ENCODE measurements at places on chromosomes 2 and 18.

GRCh38 chr18:23575309-23575651 lies 11.0 kb downstream of the NPC1 start:
- DNase-seq = no peak

- DNase-seq = no peak
Observed at GRCh38 chr2:84458551-84459017, 496 bp downstream of the SUCLG1 start.

DNA sequence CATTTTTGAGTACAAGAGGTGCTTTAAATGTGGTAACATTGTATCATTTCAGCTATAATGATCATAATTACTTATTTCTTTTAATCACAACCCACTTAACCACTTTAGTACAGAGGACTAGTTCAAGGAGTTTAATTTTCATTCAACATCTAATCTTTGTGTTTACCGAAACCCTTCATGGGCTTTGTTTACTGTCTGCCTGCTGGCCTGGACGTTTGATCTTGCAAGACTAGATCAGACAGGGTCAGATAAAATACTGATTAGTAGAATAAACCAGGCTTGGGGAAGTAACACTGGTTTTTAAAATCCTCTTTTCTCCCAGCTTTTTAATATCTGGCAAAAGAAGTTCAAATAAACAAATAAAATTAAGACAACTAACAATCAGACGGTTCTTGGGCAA lies 93.6 kb downstream of the SATB2 start:
- DNase-seq = no peak

DNA sequence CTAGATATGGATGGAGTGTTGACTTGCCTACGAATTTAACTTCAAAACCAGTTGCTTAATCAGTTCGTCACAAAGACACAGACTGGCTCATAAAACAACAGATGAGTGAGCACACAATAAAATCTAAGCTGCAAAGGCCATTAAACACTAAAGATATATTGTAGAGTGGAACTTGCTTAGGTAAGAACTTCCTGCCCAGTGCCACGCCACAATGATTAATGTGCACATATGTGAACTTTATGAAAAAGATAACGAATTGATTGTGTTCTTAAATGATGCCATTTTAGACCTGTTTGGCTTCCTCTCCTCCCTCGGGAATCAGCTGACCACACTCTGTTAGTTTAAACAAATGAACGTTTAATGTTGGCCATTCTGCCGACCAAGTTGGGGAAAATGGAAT lies 2031.3 kb upstream of the CELF4 start:
- no peak for DNase-seq

DNA sequence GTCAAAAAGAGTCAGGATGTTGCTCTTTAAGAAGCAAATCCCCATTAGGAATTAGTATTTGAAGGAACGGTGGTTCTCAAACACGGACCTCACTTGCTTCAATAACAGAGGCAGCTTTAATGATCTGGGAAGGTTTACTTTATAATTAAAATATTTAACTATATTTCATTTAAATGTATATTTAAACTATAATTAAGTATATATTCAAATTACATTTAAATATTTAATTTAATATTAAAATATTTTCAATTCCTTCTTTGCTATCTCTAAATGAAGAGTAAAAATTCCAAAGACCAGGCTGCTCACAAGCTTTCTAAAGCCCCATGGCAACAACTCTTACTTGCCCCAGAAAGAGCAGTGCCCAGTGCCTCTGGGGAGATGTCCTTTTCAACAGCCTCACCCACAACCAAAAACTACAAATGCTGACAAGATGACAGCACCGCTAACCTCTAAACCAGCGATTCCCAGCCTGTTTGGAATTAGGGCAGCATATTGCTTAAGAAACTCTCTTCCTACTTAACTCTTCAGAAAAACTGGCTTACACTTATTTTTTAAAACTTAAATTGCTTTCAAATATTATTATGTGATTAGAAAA lies 62.9 kb upstream of the POU3F3 start:
- DNase-seq = no peak

- no peak for DNase-seq
Observed at GRCh38 chr18:13363359-13363758, 144.8 kb downstream of the LDLRAD4 start.

- no peak for DNase-seq
Observed at GRCh38 chr2:48272199-48272598, 257.8 kb upstream of the STON1 start.

DNA sequence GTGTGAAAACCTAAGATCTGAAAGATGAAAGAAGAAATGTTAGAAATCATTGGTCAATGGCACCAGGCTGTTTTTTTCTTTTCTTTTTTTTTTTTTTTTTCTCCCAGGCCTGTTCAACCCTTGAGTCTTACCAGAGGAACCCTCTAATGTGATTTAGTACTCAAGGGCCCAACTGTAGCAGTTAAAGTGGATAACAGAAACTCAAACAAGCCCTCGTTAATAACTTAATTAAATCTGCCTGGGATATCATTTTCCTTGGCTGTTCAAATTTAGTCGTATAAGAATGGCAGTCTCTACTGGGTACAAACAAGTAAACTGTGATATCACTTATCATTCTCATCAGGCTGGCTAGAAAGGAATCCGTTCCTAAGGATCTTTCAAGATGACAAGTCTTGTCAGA lies 16.5 kb downstream of the ARL4C start:
- no peak for DNase-seq

DNA sequence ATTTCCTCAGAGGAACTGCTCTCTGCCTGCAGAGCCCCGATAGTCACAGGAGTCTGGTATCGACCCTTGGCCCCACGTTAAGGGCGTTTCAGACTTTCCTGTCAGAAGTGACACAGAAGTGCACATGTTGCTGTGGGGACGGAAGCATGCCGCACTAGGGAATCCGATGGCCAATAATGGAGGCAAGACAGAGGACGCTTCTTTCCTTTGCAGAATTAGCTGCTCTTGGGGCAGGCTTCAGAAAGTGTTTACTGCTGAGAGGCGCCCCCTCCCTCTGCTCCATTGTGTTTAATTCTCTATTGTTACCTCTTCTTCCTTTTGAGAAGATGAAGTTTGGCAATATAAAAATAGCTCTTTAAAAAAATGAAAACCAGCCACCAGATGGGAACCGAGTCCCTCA lies 118.6 kb upstream of the EML6 start:
- DNase-seq = no peak

DNA sequence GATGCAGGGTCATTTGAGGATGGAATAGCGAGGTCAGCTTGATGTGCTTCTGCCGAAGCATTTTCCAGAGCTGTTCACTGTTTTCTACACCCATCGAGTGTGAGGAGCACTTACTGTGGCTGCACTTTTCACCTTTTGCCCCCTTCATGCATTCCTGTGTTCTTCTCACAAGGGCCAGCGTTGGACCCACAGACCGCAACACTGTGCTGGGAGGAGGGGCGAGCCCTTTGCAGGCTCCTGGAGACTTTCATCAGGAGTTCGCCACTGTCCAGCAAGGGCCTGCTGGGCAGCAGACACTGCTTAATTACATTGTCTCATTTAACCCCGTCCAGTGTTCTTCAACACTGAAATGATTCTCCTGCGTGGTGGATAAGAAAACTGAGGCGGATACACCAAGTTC lies 29.9 kb downstream of the CYP26B1 start:
- no peak for DNase-seq

- no peak for DNase-seq
Observed at GRCh38 chr2:55229221-55229620, 2.9 kb downstream of the CLHC1 start.

GRCh38 chr2:8575834-8576423 lies 105.9 kb upstream of the ID2 start:
- no peak for DNase-seq

- no peak for DNase-seq
Observed at GRCh38 chr2:208406474-208407451, at the start of gene PTH2R. PTH2R (plus strand) TSS chr2:208406792; CDS start chr2:208407044, 252 bp downstream.

GRCh38 chr18:50126471-50126870 lies 68.5 kb downstream of the MYO5B start:
- no peak for DNase-seq

GRCh38 chr2:101416609-101417008 lies 29.3 kb upstream of the CREG2 start:
- no peak for DNase-seq

GRCh38 chr2:1766425-1766824 lies 22.1 kb upstream of the PXDN start:
- no peak for DNase-seq

GRCh38 chr2:143223556-143223955 lies 94.3 kb downstream of the ARHGAP15 start:
- DNase-seq = no peak

DNA sequence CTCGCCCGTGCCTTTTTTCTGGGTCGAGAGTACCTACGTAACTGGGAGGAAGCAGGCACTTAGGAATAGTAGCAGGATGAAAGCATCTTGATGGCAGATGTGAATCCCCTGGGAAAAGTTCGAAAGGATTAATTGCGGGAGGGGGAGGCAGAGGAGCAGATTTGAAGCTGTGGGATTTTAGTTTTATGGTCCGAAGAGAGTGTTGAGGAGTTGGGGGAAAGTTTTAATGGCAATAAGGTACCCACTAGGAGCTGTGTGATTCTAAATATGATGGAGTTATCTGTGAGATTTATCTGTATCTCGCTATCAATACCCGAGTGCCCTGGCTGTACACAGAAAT lies 1.1 kb downstream of the AGFG1 start:
- no peak for DNase-seq

DNA sequence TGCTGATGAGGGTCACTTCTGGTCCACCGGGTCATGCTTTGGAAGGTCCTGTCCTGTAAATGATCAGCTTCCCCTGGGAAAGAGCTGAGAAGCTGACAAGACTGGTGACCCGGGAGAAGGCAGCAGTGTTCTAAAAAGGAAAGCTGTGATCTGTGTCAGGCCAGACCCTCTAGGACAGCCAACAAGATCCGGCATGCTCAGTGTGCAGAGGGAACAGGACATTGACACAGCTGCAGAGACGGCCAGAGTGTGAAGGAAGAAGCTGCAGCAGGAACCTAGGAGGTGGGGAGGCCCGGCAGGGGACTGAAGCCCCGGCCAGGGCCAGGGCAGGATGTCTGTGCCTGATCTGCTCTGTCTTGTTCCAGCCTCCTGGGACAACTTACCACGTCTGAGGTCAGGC lies 372.7 kb upstream of the ID2 start:
- no peak for DNase-seq

DNA sequence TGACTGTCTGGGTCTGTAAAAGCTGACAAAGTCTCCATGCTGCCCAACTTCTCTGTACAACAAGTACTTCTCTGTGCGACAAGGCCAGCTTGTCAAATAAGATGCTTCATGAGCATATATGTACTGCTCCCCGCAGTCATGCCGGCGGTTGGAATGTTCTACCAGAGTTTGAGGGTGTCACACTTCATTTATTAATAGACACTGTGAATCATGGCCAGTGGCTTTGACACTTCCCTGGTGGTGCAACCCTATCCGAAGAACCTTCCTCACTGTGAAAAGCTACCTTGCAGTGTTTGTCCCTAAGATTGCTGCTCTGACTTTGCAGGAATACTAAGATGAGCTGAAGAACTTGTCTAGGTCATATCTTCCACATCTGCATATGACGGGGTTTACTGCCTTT lies 120.9 kb upstream of the NRP2 start:
- no peak for DNase-seq

GRCh38 chr2:197377670-197378069 lies 57.2 kb downstream of the SF3B1 start:
- DNase-seq = no peak

DNA sequence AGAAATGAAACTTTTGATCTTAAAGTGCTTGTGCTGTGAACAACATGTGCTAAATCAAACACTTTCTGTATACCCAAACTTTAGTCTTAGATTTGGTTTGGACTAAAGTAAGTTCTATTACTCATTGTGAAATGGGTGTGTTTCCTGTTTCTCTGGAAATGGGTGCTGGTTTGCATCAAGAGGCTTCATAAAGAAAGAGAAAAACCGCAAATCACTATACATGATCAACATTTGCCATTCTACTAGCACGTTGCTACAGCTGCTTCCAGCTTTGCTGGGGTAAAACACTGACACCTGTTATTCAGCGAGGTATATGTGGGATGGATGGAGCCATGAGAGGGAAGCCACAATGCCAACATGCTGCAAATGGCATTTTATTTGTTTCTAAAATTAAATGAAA lies 547.0 kb upstream of the ACVR2A start:
- DNase-seq = no peak

DNA sequence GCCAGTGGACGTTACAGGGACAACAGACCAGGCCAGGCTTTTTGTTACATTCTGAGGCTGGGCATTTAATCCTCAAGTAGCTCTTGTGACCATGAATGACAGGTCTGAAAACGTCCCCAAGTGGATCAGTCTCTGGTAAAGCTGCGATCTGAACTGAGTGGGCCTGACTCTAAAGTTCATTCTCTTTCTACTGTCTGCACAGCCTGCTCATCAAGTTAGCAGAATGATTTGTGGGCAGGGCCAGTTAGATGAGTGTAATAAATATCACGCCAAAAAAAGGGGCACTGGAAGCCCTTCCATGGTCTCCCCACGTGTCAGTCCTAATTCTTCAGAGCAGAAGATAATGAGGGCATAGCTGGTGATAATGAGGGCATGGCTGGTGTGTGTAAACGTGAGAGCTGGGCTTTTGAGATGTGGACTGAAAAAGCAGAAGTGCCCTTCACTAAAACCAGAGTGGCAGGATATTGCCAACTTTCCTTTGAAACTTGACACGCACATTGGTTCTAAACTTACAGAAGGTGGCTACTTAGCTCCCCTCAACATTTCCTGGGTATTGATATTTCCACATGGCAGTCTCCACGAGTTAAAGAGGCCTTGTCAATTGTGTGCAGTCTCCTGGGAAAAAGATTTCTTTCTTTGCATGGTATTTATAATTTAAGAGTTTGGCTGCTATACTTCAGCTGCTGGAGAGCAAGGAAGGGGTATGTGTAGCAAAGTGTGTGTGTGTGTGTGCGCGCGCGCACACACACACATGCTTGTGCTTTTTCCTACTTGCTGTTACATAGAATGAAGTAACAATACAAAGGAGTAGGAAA lies 72.7 kb upstream of the LYPD6B start:
- DNase-seq = no peak

GRCh38 chr18:45541421-45541820 lies 73.9 kb upstream of the SLC14A2 start:
- DNase-seq = no peak

DNA sequence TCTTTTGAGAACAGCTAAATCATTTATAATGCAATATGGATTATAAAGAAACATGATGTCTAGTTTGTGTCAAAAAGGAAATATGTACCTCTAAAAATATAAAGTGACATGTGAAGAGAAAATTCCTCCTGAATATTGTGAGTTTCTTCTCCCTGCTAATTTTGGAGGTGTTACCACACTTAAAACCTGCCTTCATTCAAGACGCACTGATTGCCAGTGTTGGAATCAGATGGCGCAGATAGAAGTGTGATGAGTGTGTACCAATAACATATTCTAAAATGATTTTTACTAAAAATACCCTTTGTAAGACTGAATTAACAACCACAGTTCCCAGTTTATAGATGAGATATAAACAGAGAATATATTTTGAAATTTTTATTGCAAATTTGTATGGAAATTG lies 681.8 kb upstream of the LRATD1 start:
- DNase-seq = no peak

Measured in stimulated activated CD8-positive, alpha-beta memory T cell treated with anti-CD3 and anti-CD28 coated beads, Interleukin-4, amount 100 ng/mL, for 4 hours (primary cell).